ENCODE measurements at places on chromosomes 6 and 20.
A peak's percentile ranks its signal among the peaks of the same experiment; 100 is the strongest.

DNA sequence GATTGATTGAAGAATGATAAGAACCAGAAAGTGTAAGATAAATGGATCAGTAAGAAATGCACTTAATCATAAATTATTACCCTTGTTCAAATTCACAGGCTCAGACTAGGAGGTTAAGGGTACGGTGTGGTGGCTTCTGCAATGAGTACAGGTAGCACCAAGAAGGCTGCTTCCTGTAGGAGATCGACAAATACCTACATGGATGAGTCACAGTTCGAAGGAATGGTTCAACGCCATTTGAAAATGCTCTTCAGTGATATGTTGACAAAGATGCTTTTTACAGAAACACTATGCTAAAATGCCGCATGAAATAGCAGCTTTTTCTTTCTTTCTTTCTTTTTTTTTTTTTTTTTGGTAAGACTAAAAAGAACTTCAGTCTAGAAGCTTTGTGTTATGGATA is 116.2 kb downstream of the DTNBP1 start:
- no peak for DNase-seq

DNA sequence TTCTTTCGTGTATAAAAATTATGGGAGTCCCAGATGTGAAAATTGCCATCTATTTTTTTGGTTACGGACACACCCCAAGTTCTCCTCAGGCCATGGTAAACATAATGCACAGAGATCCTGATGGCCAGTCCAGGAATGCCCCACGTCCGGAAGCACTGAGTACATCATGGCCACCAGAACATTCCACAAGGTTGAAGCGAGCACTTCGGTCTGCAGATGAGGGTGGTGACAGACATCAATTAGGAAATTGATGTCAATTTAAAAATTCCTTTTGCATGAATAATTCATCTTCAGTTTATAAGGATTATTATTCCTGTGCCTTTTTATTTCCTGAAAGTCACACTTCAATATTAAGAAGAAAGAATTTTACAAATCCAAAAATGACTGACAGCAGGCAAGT is 13.2 kb upstream of the EXOC2 start:
- no peak for DNase-seq

- DNase-seq, result no peak
Measured at GRCh38 chr6:33950891-33951889, 147.4 kb upstream of the MLN start.

DNA sequence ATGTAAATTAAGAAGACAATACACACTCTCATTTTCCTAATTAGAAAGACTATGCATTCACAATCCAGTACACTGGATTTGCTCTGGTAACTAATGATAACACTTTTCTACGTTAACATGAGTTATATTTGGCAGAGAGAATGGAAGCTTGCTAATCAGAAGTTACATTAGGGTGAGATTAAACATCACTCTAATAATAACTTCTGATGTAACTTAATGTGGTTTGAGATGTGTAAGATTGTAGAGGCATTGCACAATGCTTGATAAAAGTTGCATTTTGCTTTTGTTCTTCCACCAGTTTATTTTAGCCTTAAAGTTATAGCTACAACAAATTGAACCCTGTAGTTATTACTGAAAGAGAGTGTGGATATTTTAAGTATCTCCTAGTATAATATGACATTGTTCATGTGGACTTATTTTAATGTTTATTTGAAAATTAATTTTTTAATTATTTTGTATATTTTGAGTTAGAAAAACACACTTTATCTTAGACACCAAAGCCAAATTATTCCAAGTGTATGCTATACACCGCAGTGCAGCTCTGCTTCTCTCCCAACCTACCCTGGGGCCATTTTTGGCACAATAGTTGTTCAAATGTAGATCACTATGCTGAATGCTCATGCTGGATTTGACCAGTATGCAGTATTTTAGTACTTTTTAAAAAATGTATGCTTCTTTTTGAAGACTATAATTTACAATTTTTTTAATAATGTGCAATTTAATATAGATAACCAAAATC is 143.2 kb downstream of the SLC16A10 start:
- peak; percentile 58 for DNase-seq

GRCh38 chr6:70196531-70196930 is 106.4 kb downstream of the COL9A1 start:
- no peak for DNase-seq

DNA sequence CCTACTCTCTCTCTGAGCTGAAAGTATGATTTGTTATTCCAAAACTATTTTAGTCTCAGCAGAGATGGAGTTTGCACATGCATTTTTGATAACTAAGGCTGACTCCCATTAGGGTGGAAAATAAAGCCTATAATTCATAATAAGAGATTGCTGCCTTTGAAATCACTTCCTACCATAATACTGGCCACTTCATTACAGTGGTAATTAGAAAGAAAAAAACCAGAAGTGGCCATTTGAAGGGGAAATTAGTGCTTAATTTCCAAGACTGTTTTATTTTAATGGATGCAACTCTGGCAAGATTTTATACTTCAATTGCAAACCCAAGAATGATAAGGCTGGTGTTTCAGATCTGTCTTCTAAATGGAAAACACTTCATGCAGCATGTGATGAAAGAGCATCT is 43.4 kb downstream of the SLC35B3 start:
- no peak for DNase-seq

- no peak for DNase-seq
Measured at GRCh38 chr6:14172562-14172961, 55.0 kb downstream of the CD83 start.

- no peak for DNase-seq
Measured at GRCh38 chr20:7977709-7978108, 37.5 kb upstream of the HAO1 start.

- no peak for DNase-seq
Measured at GRCh38 chr20:62018437-62019143, 47.1 kb downstream of the TAF4 start.

DNA sequence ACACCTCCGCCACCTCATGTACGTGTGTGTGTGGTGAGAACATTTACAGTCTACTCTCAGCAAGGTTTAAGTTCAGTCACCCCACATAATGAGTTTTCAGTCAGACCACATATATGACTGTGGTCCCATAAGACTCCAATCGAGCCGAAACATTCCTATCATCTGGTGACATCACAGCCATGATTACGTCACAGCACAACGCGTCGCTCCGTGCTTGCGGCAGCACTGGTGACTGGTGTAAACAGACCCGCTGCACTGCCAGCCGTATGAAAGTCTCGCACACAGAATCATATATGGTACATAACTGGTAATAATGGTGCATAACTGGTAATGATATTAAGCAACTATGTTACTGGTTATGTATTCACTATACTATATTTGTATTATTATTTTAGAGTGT is 150.7 kb downstream of the DLL1 start:
- DNase-seq, result no peak

DNA sequence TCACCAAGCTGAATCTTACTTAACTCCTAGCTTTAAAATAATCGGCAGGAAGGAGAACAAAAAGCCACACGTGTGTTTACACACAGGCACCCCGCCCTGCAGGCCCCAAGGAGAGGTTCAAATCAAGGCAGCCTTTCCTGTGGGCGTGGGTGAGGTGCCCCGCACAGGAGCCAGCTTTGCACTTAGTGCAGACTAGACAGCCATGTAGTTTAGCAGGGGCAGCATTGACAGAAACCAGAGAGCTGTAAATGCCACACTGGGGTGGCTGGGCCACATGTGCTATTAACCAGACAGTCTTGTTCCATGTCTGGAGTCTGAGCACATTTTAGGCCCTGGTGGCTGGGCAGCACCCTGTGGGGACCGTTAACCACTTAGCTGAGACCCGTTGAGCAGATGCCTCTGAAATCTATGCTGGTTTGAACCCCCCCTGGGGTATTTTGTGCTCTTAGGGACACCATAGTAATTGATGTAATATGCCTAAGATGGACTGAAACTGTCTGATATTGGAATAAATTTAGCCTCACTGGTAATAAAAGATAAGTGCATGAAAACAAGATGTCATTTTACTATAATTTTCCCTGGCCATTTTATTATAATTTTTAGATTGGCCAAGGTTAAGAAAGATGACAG is 106.4 kb upstream of the KCNG1 start:
- no peak for DNase-seq

GRCh38 chr20:36604952-36605398 is 604 bp upstream of the RAB5IF start:
- no peak for DNase-seq

GRCh38 chr6:32858194-32858593 is 4.2 kb downstream of the PSMB9 start:
- DNase-seq, result no peak

DNA sequence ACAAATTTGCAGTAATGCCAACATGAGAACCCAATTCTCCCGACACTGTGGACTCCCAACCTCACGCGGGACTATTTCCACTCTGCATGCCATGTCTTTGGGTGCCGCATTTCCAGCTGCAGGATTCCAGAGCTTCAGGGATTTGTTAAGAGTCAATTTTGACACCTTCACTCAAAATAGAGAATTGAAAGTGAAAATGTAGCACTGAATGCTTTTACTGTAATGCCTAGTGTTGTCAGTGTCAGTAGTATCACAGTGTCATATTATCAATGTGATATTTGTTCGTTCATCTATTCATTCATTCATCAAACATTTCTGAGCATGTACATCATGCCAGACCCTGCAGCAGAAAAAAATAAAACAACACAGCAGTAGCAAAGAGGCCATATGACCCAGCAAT is 13.4 kb upstream of the FAM50B start:
- no peak for DNase-seq

DNA sequence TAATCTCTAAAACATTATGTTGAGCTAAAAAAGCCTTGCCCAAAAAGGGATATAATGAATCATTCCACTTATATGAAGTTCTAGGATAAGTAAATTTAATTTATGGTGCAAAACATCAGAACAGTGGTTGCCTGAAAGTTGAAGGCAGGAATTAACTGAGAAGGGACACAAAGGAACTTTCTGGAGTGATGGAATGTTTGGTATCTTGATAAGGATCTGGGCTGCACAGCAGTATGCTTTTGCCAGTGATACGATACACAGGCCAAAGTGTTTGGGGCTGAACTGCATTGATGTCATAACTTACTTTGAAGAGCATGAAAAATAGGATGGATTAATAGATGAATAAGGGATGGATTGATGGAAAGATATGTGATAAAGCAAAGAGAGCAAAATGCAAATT is 146.1 kb upstream of the LRFN2 start:
- no peak for DNase-seq

- peak; percentile 12 for DNase-seq
Measured at GRCh38 chr6:74971633-74972032, 234.2 kb downstream of the COL12A1 start.

DNA sequence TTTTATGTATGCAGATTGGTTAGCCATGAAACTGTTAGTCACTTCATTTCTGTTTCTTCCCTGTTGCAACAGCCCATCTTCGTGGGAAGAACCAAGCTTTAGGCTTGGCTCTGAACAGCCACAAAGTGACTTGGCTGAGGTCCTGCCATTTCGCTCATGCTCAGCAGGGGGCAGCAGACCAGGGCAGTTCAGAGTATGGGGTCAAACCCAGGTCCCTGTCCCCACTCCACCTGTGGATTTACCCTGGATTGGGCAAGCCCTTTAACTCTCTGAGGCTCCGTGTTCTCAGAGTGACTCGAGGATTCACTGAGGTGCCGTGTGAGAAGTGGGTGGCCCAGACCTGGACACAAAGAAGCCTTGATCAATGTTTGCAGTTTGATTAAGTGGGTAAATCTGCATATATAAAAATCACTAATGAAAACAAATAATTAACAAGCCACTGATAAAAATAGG is 19.8 kb upstream of the MAP1LC3A start:
- peak; percentile 77 for DNase-seq

DNA sequence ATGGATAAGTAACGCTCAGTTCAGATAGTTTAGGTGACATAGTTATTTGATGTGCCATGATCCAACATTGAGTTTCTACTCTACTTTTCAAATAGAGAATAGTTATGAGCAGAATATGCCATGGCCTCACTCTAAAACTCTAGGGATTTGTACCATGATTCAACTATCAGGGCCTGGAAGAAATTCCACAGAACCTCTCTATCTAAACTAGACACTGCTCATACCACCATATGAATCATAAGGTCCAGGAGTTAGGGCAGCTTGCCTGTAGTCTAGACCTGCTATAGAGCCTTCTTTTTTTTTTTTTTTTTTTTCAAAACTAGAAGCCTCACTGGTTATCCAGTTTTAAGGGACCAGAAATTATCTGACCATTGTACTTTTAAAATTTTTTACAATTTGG is 571.8 kb upstream of the IMPG1 start:
- no peak for DNase-seq

GRCh38 chr6:164370773-164371172 is 938.6 kb downstream of the C6orf118 start:
- no peak for DNase-seq

DNA sequence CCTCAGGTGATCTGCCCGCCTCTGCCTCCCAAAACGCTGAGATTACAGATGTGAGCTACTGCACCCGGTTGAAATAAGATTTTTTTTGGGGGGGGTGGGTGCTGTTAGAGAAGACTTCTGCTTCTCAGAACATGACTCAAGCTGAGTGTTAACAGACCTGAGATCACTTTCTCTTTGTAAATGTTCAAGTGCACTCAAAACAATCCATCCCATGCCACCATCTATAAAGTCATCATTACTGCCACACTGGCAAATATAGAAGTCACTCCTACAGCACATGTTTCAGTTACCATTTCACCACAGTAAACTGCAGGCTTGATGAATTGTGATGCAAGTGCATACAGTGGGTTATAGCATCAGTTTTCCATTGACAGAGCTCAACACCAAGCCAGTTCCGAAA is 9.0 kb downstream of the VPS16 start:
- no peak for DNase-seq

GRCh38 chr20:56859801-56860261 is 230.7 kb downstream of the TFAP2C start:
- no peak for DNase-seq

GRCh38 chr6:150877928-150878327 is 12.4 kb downstream of the MTHFD1L start:
- DNase-seq, result no peak

DNA sequence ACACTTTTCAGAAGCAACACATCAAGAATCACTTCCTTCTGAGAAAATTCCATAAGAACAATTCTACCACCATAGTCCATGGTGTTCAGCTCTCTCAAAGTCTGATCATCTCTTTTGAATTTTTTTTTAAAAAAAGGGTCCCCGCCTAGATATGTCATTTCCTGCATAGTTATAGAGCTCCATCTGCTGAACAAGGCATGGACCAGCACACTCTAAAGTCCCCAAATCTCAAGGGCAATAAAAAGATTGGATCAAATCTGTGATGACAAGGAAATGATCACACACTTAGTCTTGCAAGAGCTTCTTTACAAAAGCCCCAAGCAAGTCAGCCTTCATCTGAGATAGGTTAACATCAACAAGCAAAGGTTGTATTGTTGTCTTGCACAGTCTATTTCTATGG is 100.7 kb upstream of the STMND1 start:
- no peak for DNase-seq

- DNase-seq, result no peak
Measured at GRCh38 chr6:15063253-15063853, 182.5 kb upstream of the JARID2 start.
